Liver (tissue), 10 donors: ENCODE measurements at places on chromosomes 3 and 15.

GRCh38 chr15:55770261-55770660 lies 27.3 kb upstream of the PRTG start:
- DNase-seq: no peak

- DNase-seq: no peak
Measured at GRCh38 chr3:53162672-53163443, 1.8 kb downstream of the PRKCD start.

GRCh38 chr15:81111510-81112470 lies 22.3 kb upstream of the CFAP161 start:
- DNase-seq: no peak

DNA sequence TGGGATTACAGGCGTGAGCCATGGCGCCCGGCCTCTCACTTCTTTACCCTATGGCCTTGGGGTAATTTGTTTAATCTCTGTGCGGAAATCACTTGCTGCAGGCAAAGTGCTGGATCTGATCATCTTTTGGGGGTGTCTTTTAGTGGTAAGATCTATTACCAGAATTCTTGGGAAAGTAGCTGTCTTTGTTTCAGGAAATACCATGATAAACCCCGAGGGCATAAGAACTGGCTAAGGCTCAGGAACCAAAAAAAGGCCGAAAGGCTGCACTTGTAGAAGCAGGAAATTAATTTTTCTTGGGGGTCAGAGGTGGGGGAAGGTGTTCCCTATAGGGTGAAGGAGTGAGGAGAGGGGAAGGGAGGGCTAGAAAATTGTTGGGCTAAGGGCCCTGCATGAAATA lies 22.7 kb upstream of the IGF2BP2 start:
- DNase-seq: no peak

DNA sequence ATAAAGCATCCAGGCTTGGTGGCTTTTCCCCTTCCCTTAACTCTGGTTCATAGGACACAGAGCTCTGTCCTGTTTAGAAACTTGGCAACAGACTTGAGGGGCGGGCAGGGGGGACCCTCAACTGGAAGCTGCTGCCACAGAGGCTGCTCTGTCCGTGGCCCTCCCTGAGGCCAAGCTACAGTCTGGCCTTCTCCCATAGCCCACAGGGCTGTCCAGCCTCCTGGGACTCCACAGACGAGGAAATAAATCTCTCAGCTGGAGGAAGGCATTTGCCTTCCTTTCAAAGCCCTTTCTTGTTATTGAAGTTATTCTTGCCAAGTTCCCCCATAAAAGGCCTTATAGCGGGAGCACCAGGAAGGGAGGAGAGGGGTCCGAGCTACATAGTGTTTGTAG lies 248.8 kb upstream of the TPM1 start:
- no peak for DNase-seq

- no peak for DNase-seq
Measured at GRCh38 chr15:47932261-47932660, 188.5 kb upstream of the SLC24A5 start.
